ENCODE measurements at places on chromosomes 2 and 18. TPM values are rescaled to one million over a fixed set of nuclear protein-coding genes. Genes with fewer than 3 reads are reported as not detected.

IFIH1 gene
- total RNA-seq = 12.4 TPM

UGGT1 gene
- total RNA-seq = 44.7 TPM

DYNC2LI1 gene
- total RNA-seq = 11.3 TPM

GALR1 gene
- not detected for total RNA-seq

UGT1A6 gene
- total RNA-seq = 58.4 TPM

G6PC2 gene
- not detected for total RNA-seq

ZNF804A gene
- 0.19 TPM for total RNA-seq

DBI gene
- 430 TPM for total RNA-seq

CFC1 gene
- not detected for total RNA-seq

ATF2 gene
- total RNA-seq = 9.9 TPM

- H3K36me3 ChIP-seq = no peaks in the 10 kb centered on the region
- peaks cover 27% of the 10 kb centered on the region for H3K4me1 ChIP-seq
- H3K27me3 ChIP-seq = no peaks in the 10 kb centered on the region
- H3K4me3 ChIP-seq = peak overlapping the region; percentile 40
Measured at GRCh38 chr2:9178904-9179571, 27.6 kb upstream of the ASAP2 start.

- H3K4me3 ChIP-seq = no peak overlapping the region
- no peaks in the 10 kb centered on the region for H3K36me3 ChIP-seq
- no peaks in the 10 kb centered on the region for H3K27me3 ChIP-seq
- peaks cover 12% of the 10 kb centered on the region for H3K4me1 ChIP-seq
Measured at GRCh38 chr2:11685906-11686470, 16.0 kb upstream of the NTSR2 start.

DNA sequence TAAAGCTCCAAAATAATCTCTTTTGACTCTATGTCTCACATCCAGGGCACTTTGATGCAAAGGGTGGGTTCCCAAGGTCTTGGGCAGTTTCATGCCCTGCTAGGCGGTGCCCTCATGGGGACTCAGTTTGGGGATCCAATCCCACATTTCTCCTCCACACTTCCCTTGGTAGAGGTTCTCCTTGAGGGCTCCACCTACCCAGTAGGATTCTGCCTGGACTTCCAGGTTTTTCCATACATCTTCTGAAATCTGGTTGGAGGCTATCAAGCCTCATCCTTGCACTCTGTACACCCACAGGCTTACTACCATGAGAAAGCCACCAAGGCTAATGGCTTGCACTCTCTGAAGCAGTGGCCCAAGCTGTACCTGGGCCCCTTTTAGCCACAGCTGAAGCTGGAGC is 49.8 kb upstream of the ERMN start:
- H3K4me1 ChIP-seq = no peaks in the 10 kb centered on the region
- no peak overlapping the region for H3K27ac ChIP-seq
- no peak overlapping the region for H3K4me3 ChIP-seq
- DNase-seq = no peak

- no peaks in the 10 kb centered on the region for H3K27me3 ChIP-seq
- H3K36me3 ChIP-seq = no peaks in the 10 kb centered on the region
- DNase-seq = no peak
Measured at GRCh38 chr2:99899058-99899855, 243.1 kb downstream of the AFF3 start.

DNA sequence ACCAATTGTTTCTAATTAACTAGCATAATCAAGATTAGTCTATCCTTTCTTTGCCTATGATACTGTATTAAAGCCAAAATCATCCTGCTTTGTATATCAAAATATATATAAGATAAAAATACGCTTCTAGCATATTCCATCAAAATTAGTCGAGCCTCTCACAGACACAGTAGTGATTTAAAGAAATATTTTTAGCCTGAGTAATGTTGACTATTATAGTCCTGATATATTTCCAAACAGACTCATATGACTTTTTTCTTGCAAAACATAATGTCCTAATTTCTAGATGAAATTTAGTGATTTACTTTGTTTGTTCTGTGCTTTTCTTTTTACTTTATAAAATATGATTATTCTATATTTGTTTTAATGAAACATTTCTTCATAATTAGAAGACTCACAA is 30.9 kb downstream of the FAP start:
- no peaks in the 10 kb centered on the region for H3K36me3 ChIP-seq
- H3K27me3 ChIP-seq = no peaks in the 10 kb centered on the region
- H3K27ac ChIP-seq = no peak overlapping the region
- no peaks in the 10 kb centered on the region for H3K4me1 ChIP-seq
- no peak overlapping the region for H3K4me3 ChIP-seq

DNA sequence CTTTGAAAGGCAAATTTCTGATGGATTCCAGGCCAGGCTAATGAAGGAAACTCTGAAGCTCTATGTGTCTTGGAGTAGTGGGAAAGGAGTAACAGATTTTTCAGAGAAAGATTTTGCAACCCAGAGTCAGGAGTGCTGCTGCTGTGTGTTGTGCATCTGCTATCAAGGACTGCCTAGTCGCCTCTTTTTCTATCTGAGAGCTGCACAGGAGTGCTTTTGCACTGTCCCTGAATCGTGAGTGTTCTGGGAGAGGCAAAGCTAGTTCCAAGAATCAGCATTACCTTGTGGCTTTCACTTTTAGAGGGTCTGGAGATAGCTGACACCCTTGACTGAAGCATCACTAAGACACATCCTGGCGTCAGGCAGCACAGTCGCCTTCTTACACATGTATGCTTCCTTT is 336.4 kb downstream of the PARD3B start:
- no peak overlapping the region for H3K4me3 ChIP-seq
- no peak for DNase-seq
- no peak overlapping the region for H3K27ac ChIP-seq

DNA sequence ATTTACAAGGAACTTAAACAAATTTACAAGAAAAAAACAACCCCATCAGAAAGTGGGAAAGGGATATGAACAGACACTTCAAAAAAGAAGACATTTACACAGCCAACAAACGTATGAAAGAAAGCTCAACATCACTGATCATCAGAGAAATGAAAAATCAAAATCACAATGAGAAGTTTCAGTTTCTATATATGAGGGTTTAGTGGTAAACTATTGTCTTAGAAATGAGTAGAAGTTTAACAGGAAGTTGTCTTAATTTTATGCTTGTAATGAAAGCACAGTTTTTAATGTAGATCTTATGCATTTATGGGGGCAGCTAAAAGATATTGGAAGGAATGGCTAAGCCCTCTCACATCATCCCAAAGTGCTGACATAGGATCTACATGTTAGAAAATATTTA is 325.4 kb downstream of the ERBB4 start:
- H3K4me1 ChIP-seq = no peaks in the 10 kb centered on the region
- no peak for DNase-seq
- H3K4me3 ChIP-seq = no peak overlapping the region
- H3K36me3 ChIP-seq = no peaks in the 10 kb centered on the region

DNA sequence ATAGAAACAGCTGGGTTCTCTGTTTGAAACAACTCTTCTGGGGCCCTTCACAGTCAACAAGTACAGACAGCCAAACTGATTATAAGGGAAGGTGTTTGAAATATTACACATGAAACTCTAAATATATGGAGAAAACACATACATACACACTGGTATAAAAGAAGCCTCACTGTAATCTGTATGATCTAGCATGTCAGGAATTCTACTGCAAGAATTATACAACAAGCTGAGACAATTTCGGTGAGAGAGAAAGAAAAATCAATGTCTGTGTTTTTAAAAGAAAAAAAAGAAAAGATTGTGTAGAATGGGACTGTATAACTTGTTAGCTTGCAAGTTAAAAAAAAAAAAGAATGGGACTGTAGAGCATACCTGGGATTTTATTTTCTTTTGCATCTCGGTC is 26.3 kb downstream of the IRS1 start:
- no peak for DNase-seq
- H3K27ac ChIP-seq = no peak overlapping the region
- H3K4me1 ChIP-seq = no peaks in the 10 kb centered on the region
- no peaks in the 10 kb centered on the region for H3K27me3 ChIP-seq
- H3K36me3 ChIP-seq = no peaks in the 10 kb centered on the region
- no peak overlapping the region for H3K4me3 ChIP-seq

DNA sequence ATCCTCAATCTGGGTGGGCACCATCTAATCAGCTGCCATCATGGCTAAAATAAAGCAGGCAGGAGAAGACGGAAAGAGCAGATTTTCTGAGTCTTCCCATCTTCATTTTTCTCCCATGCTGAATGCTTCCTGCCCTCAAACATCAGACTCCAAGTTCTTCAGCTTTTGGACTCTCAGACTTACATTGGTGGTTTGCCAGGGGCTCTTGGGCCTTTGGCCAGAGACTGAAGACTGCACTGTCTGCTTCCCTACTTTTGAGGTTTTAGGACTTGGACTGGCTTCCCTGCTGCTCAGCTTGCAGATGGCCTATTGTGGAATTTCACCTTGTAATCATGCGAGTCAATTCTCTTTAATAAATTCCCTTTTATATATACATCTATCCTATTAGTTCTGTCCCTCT is 36.6 kb downstream of the DIPK1C start:
- DNase-seq = no peak
- no peaks in the 10 kb centered on the region for H3K4me1 ChIP-seq
- H3K4me3 ChIP-seq = no peak overlapping the region
- no peaks in the 10 kb centered on the region for H3K27me3 ChIP-seq

DNA sequence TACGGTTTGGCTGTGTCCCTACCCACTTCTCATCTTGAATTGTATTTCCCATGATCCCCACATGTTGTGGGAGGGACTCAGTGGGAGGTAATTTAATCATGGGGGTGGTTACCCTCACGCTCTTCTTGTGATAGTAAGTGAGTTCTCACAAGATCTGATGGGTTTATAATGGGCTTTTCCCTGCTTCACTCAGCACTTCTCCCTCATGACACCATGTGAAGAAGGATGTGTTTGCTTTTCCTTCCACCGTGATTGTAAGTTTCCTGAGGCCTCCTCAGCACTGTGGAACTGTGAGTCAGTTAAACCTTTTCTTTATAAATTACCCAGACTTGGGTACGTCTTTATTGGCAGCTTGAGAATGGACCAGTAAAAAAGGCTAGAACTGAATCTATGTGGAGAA is 750.0 kb upstream of the ID2 start:
- H3K36me3 ChIP-seq = no peaks in the 10 kb centered on the region
- no peak for DNase-seq
- H3K27me3 ChIP-seq = no peaks in the 10 kb centered on the region
- H3K27ac ChIP-seq = no peak overlapping the region
- no peaks in the 10 kb centered on the region for H3K4me1 ChIP-seq

DNA sequence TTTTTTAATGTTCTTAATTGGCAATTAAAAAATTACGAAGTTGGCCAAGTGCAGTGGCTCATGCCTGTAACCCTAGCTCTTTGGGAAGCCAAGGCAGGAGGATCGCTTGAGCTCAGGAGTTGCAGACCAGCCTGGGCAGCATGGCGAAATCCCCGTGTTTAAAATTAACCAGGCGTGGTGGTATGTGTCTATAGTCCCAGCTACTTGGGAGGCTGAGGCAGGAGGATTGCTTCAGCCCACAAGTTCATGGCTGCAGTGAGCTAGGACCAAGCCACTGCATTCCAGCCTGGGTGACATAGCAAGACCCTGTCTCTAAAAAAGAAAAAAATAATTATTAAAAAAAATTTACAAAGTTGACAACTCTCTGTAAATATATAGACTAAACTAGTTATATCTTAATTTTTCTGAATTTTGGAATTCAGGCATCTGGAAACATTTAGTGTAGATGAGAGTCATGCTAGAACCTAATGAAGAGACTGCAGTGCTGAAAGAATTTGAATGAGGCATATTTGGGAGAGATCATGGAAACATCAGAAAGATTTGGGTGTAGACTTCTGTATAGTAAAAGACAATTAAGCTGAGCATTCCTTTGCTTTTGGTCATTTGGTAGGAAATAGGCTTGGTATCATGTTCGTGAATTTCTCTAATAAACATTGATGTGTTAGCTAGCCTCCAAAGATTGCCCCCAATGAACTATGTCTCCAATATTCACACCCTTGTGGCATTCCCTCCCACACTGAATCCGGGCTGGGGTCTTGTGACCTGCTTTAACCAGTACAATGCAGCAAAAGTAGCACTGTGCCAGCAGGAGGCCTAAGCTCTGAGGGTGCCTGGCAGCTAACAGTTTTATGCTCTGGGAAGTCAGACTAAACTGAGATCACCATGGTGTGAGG is 4.2 kb upstream of the ROCK1 start:
- H3K36me3 ChIP-seq = no peaks in the 10 kb centered on the region
- no peaks in the 10 kb centered on the region for H3K4me1 ChIP-seq
- peak overlapping the region; percentile 71 for H3K27ac ChIP-seq
- DNase-seq = no peak

- H3K4me3 ChIP-seq = no peak overlapping the region
- no peaks in the 10 kb centered on the region for H3K4me1 ChIP-seq
- no peaks in the 10 kb centered on the region for H3K27me3 ChIP-seq
- no peak overlapping the region for H3K27ac ChIP-seq
- no peaks in the 10 kb centered on the region for H3K36me3 ChIP-seq
Measured at GRCh38 chr2:170862286-170862902, 45.7 kb downstream of the GAD1 start.

DNA sequence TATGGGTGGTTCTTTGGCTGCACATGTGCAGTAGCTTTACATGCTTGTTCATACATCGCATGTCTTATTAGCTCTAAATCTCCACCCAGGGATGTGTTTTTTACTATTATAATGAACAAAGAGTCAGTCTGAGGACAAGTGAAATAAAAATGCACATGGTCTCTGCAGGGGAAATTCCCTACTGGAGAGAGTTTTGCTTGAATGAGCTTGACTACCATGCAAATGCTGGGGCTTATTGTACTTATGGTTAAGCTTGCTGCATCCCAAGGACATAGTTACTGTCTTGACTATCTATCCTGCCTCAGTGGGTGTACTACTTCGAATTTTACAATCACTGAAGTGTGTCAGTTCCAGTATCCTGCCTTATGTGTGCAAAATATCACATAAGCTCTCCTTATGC is 362.7 kb downstream of the TDRD15 start:
- no peak for DNase-seq
- no peak overlapping the region for H3K4me3 ChIP-seq
- H3K36me3 ChIP-seq = no peaks in the 10 kb centered on the region
- no peaks in the 10 kb centered on the region for H3K4me1 ChIP-seq
- no peak overlapping the region for H3K27ac ChIP-seq
- no peaks in the 10 kb centered on the region for H3K27me3 ChIP-seq

DNA sequence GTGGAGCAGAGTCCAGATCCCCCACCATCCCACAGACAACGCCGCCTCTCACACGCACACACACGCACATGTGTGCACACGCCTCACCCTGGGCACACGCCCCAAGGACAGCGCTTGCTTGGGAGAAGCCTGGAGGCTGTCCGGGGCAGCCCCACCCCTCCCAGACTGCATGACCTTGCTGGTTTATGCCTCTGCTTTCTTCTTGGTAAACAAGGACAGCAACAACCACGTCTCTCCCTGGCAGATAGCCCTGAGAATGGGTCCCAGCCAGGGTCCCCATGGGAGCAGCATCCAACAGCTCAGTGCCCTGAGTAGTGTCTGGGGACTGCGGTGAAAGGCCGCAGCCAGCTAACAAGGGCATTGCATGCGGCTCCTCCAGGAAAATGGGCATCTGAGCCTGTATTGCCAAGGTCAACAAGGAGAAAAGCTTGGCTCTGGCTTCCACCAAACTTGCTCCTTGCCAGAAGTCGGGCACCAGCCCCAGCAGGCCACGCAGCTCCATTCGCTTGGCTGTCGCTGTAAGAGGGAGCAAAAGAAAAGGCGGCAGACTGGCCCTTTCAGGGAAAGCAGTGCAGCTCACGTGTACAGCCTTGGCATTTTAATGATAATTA is 234.6 kb downstream of the EIPR1 start:
- no peak overlapping the region for H3K27ac ChIP-seq
- H3K4me3 ChIP-seq = no peak overlapping the region
- H3K4me1 ChIP-seq = no peaks in the 10 kb centered on the region
- H3K36me3 ChIP-seq = no peaks in the 10 kb centered on the region

GRCh38 chr18:55014095-55014494 is 54.8 kb upstream of the CCDC68 start:
- H3K36me3 ChIP-seq = no peaks in the 10 kb centered on the region
- no peak overlapping the region for H3K27ac ChIP-seq
- H3K27me3 ChIP-seq = no peaks in the 10 kb centered on the region

- peaks cover 23% of the 10 kb centered on the region for H3K4me1 ChIP-seq
- H3K27ac ChIP-seq = peak overlapping the region; percentile 80
- H3K27me3 ChIP-seq = no peaks in the 10 kb centered on the region
- no peak for DNase-seq
Measured at GRCh38 chr18:23133860-23134779, 1.2 kb upstream of the CABLES1 start.
